ENCODE measurements at places on chromosomes 13 and 19.

- no peak for DNase-seq
These were observed 121.3 kb downstream of the KCTD12 start for GRCh38 chr13:76764916-76765315.

GRCh38 chr13:68736961-68737360 lies 1370.7 kb upstream of the ATXN8OS start:
- DNase-seq: peak; percentile 77

GRCh38 chr13:97341135-97341534 lies 92.8 kb upstream of the RAP2A start:
- DNase-seq: no peak

- DNase-seq: no peak
These were observed 8.4 kb upstream of the SLC7A10 start for GRCh38 chr19:33234092-33234491.

DNA sequence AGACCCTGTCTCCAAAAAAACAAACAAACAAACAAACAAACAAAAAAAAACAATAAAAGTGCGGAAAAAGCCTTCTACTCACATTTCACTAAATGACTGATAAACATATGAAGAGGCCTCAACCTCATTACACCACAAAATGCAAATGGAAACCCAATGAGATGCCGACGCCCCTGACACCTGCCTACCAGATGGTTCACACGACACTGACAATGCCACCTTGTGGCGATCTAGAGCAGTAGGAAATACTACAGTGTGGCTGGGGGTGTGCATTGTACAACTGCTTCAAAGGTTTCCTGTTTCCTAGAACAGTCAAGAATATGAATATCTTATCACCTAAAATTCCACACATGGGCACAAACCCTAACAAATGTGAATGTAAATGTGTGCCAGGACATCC lies 14.0 kb downstream of the SCGB2B2 start:
- DNase-seq: peak; percentile 64

- DNase-seq: no peak
These were observed 23.6 kb upstream of the POU2F2 start for GRCh38 chr19:42155796-42156195.

- DNase-seq: no peak
These were observed 499.1 kb downstream of the LIG4 start for GRCh38 chr13:107716241-107716640.

DNA sequence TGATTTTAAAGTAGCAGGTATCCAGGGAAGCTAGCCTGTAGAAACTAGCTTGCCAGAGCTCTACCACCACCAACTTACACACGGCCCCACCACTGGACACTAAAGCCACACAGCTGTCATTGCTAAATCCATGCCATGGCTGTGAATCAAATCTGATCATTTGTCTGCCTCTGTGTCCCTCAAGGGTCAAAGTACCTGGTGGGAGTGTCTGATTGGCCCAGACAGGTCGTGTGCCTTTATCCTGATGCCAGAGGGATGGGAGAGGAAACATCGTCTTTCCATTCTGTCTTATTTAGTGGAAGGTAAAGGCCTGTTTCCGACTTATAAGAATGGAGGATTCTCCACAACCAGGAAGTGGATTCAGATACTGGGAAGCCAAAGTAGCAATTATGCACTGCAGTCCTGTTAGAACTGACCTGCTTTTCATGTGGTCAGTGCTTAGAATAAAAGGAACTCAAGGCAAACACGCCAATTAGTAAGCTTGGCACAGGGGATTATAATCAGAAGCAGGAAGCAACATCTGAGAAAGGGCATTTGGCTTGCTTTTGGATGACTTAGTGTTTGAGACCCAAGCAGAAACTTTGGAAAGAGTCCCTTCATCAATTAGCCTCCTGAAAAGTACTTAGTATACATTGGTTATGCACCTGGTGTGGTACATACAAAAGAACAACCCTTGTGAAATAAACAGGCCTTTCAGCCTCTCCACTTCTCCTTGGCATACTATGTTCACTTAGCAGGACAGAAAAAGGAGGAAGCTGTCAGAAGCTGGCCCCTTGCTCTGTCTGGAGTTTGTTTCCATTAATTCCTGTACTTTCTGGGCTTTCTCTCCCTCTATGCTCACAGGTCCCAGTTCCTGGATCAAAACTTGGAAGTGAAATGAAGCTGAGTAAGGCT lies 192.4 kb downstream of the NUFIP1 start:
- no peak for DNase-seq

GRCh38 chr13:51771418-51772104 lies 32.4 kb downstream of the DHRS12 start:
- DNase-seq: peak; percentile 7

DNA sequence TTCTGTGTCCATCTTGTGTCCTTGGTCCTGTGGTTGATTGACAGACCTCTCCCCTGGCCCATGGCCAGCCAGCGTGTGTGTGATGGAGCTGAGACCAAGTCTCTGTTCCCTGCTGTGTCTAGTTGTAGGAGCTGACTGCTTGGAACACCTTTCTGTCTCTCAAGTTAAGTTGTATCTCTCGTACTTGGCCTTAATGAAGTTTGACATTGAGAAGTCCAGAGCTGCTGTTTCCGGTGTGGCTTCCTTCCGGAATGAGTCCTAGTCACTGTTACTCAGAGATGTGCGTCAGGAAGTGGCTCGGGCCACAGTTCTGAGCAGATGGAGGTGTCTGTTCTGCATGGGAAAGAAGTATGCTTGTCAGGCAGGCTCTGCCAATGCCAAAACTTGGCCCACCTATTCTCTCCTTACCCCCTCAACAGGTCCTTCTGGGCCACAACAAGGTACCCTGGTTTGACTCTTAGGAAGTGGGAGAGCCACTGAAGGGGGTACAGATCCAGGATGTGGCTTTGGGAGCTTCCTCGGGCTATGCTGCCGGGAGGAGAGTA lies 54.3 kb downstream of the GATAD2A start:
- peak; percentile 95 for DNase-seq

DNA sequence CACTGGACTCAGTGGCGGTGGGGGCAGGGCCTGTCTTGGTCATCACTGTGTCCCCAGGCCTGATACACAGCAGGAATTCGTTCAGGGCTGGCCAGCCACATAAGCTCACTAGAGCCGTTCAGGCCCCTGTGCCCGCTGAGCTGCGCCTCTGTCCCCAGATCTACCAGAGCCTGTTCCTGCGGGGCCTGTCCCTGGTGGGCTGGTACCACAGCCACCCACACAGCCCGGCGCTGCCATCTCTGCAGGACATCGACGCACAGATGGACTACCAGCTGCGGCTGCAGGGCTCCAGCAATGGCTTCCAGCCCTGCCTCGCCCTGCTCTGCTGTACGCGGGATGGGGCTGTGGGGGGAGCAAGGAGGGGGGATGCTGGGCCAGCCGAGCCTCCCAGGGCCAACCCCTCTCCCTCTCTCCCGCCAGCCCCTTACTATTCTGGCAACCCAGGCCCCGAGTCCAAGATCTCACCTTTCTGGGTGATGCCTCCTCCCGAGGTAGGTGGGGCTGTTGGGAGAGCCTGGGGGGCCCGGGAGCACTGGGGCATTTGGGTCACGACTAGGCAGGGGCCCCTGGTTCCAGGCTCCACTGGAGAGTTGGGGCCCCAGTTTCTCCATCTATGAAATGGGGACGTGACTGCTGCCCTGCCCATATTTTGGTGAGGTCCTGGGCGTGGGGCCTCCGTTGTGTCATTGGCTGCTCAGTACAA lies 13.9 kb downstream of the MPND start:
- no peak for DNase-seq

All from RKO (cell line).